ENCODE measurements at places on chromosomes 2 and 18.

- DNase-seq: no peak
These were observed 3.4 kb downstream of the KLF7 start for GRCh38 chr2:207162316-207162715.

GRCh38 chr2:18440777-18441176 lies 119.7 kb downstream of the RDH14 start:
- no peak for DNase-seq

GRCh38 chr2:72180351-72180750 lies 32.7 kb upstream of the CYP26B1 start:
- no peak for DNase-seq

GRCh38 chr2:20188851-20189250 lies 36.1 kb downstream of the SDC1 start:
- DNase-seq: no peak

DNA sequence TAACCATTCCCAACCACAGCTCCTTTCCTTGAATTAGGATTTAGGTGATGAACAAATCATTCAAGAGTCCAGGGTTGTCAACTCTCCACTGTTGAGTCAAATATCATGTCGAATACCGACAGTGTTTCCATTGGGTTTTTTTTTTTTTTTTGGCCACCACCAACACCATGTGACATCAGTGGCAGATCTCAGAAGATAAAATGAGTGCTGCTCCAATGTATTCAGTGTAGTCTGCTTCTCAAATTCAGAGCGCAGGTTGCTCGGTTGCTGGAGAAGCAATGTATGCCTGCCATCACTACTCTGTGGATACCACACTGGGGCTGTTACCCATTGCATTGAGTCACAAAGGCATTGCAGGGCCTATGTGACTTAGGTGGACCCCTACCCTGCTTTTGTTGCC lies 10.8 kb upstream of the ATL2 start:
- no peak for DNase-seq

DNA sequence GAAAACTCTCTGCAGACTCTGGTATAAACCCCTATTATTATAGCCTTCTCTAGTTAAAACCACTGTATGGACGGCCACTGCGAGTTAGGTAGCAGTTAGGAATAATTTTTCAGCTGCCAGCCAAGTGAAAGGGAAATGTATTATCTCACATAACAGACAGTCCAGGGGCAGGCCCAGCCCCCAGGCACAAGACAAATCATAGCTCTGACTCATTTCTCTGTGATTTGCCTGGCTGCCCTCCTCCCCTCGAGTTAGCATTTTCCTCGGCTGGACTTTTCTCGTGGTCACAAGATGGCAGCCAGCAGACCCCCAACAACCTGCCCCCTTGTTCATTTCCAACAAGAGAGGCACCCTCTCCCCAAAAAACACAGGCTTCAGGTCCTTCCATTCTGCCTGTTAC lies 10.5 kb downstream of the VIT start:
- no peak for DNase-seq

- DNase-seq: no peak
These were observed 289.6 kb downstream of the SOCS6 start for GRCh38 chr18:70578480-70578879.

DNA sequence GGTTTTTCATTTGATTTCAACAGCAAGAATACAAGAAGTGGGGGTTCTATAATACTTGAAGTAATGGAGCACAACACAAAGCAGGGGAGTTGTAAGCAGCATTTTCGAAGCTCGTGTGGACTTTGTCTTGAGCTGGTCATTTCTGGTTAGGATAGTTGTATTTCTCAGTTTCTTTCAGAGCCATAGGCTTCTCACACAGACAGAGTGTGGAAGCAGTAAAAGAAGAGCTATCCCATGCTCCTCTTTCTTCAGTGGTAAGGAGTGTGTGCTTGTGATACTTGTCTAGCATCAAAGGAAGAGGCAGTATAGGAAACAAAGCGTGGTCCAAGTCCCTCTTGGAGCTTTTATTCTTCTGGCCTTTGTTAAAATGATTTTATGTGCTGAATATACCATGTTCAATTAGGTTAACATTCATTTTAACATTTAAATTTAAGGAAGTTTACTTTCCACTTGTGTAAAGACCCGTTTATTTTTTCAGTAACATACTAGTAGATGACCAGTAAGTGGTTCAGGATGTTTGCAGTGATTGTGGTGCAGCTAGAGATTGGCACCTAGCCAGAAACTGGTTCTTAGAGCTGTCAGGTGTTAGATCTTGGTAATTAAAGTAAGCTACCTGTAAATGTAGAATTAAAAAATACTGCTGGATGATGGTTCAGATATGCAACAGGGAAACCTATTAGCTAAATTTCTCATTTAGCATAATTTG lies 14.6 kb downstream of the CCNYL1 start:
- no peak for DNase-seq

DNA sequence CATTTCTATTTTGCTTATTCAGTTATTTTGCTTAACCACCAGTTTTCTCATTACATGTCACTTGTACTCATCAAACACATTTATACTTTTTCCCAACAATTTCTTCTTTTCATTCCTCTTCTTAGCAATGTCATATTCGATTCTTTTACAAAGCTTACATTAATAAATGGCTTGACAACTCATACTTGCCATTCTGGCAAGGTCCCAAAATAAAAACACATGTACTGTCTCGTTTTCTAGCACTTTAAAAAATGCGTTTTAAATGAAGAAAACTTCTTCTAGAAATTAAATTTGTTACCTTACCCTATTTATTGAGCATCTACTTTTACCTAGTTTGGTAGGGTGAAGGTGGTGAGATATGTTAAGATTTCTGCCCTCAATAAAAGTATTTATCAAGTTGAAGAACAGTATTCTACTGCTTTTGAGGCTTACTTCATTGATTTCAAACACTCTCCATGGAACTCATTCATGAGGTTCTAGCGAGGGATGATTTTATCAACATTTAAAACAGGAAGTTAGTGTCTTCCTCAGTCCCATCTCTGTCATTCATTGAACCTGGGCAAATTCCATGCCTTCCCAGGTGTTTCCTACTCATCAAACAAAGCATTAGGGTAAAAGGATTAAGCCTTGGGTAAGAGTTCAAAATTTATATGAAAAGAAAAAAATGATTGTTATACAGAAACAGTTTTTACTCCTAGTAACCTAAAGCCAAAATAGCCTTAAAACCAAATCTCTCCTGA lies 52.6 kb downstream of the CALCRL start:
- DNase-seq: no peak

DNA sequence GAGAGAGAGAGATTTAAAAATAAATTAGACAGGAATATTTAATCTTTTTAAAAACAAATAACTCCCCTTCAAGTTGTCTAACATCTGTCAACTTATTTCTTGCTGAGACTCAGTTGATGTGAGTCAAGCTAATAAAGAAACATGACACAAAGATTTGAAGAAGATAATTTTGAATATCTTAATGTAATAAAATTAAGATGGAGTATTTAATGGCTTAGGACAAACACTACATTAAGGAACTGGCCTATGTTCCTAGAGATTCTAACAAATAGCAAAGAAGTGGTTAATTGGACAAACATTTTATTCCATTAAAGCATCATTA lies 134.0 kb downstream of the INSIG2 start:
- no peak for DNase-seq

DNA sequence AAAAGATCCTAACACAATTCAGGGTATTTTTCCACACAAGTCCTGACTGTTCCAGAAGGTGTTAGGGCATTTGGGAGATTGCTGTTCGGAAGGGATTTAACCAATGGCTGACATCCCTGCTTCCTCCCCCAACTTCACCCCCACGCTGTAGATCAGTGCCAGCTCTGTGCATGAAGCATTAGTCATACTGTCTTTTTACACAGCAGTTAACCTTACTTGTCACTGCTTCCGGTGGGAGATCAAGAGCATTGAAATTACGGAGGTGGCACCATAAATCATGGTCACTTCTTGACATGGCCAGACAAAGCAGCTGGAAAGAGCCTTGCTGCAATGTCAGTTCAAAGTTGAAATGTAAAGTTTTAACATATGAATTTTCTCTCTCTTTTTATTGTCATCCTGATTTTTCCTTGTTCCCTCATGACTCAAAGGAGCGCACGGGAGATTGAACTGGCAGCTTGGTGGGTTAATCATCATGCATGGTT lies 70.2 kb downstream of the HRH4 start:
- DNase-seq: no peak

DNA sequence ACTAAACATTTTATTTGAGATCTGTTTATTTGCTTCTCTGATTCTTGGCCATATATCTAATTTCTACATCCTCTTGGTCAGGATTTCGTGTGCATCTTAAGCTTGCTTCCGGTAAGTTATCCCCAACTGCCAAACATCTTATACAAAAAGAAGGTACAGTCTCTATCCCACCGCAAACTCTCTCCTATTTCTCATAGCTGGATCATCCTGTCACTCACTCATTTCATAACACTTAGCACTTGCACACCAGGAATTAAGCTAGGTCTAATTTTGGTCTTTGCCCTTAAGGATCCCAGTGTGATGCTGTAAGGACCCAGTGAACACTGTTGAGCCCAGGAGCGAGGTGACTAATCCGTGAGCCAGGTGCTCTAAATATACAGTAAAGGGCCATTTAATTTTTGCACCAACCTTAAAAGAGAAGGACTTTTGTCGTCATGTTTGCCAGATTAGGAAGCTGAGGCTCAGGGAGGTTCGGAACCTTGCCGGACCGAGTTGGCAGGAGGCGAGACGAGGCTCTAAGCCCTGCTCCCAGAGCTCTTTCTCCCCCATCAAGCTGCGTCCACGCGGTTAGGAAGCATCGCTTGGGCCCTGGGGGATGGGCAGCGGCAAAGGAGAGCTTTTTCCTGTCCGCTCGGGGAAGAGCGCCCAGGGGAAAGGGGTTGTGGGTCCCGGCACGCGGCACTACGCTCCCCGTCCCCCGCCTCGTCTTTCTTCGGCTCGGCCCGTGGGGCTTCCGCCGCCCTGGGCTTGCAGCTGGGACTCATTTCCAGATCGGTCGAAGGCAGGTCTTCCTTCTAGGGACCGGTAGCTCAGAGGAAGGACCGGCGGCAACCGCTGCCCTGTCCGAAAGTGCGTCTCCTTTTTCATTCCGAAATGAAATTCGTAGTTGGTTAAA lies 4.1 kb upstream of the ITPRIPL1 start:
- peak; percentile 22 for DNase-seq

DNA sequence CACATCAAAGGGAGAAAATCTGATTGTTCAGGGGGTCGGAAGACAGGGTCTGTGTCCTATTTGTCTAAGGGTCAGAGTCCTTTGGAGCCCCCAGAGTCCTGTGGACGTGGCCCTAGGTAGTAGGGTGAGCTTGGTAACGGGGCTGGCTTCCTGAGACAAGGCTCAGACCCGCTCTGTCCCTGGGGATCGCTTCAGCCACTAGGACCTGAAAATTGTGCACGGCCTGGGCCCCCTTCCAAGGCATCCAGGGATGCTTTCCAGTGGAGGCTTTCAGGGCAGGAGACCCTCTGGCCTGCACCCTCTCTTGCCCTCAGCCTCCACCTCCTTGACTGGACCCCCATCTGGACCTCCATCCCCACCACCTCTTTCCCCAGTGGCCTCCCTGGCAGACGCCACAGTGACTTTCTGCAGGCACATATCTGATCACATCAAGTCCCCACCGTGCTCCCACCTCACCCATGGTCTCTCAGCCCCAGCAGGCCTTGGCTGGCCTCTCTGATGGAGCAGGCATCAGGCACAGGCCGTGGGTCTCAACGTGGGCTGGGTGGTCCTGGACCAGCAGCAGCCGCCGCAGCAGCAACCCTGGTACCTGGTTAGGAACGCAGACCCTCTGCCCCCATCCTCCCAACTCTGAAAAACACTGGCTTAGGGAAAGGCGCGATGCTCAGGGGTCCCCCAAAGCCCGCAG lies 3.8 kb downstream of the PROC start:
- no peak for DNase-seq

GRCh38 chr2:164899121-164899520 lies 56.2 kb downstream of the SLC38A11 start:
- DNase-seq: no peak

GRCh38 chr2:130327703-130328527 lies 14.8 kb upstream of the IMP4 start:
- no peak for DNase-seq

- no peak for DNase-seq
These were observed 321.0 kb upstream of the NRP2 start for GRCh38 chr2:205361272-205361671.

- DNase-seq: no peak
These were observed 298.7 kb upstream of the COL3A1 start for GRCh38 chr2:188675391-188676009.

GRCh38 chr2:22850310-22850709 lies 534.7 kb upstream of the KLHL29 start:
- DNase-seq: no peak

DNA sequence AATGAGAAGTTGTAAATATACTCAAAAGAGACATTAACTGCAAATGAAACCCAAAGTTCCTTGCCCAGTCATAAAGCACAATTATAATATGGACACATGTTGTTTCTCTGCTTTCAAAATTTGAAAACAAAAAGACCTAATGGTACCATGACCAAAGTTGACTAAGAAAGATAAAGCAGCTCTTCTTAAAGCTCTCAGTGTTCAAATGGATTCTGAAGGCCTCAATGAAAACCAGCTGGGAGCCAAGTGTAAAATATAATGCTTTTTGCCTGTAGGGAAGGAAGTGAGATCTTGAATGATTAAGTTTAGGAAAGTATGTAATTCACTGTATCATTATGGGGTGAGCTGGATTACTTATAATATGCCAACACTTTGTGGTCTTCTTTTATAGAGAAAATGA lies 178.6 kb downstream of the SATB2 start:
- DNase-seq: no peak

DNA sequence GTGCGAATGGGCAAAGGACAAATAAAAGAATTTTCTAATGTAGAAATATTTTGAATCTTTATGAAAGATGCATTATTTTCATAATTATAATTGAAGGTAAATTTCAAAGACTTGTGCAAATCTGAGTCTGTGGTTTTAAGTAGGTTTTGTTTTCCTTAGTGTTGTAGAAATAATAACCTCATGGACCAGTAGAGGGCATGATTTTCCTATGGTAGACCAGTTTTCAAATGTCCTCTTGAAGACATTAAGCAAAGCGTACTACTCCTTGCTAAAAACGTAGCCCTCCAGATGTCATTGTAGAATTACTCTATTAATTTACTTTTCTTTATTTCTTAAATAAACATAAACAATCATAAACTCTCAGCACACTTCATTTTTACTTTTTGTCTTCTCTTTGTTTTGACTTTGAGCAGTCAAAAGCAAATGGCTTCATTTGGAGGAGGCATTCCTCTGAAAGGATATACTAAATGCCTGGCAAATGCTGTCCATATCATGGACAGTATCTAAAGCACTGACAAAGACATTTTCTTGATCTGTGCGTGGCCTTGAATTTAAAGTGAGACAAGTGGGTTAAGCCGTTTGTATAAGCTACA lies 85.8 kb upstream of the FAM237A start:
- no peak for DNase-seq

- DNase-seq: no peak
These were observed 1541.1 kb downstream of the LRP1B start for GRCh38 chr2:140589696-140590095.
